ENCODE measurements at places on chromosomes 5 and 9. TPM values are rescaled to one million over a fixed set of nuclear protein-coding genes. Genes with fewer than 3 reads are reported as not detected.

The C6 gene
- total RNA-seq, result 184 TPM

The HSD17B3 gene
- total RNA-seq, result 1.2 TPM

The CARTPT gene
- total RNA-seq, result not detected

The GARIN3 gene
- total RNA-seq, result not detected

The PCDHGA12 gene
- total RNA-seq, result 5.6 TPM

The SCAMP1 gene
- 36.0 TPM for total RNA-seq

The OR13C4 gene
- not detected for total RNA-seq

GRCh38 chr9:114250648-114251047 is 72.2 kb upstream of the ORM1 start:
- no peak for DNase-seq

- peak; percentile 34 for DNase-seq
Measured at GRCh38 chr5:149837680-149838269, 106.8 kb downstream of the PDE6A start.

- no peak for DNase-seq
Measured at GRCh38 chr9:92208693-92209524, 84.6 kb downstream of the IARS1 start.

DNA sequence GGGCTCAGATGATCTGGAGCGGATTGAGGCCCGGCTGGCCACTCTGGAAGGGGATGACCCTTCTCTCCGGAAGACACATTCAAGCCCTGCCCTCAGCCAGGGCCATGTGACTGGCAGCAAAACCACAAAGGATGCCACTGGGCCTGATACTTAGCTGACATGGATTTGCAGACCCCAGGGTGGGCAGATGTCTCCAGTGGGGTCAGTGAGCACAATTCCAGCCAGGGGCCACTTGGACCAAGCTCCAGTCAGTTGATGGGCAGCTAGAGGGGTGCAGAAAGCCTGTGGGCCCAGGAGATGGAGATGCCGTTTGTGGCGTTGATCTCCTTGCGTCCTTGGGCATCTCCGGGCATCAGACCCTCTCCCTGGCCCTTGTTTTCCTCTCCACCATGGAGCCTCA is 46.7 kb downstream of the PSD2 start:
- no peak for DNase-seq

GRCh38 chr9:129253803-129254381 is 75.8 kb upstream of the IER5L start:
- DNase-seq, result peak; percentile 79

- no peak for DNase-seq
Measured at GRCh38 chr5:172533399-172534228, 79.3 kb upstream of the SH3PXD2B start.

GRCh38 chr9:105151686-105151995 is 92.8 kb upstream of the SLC44A1 start:
- DNase-seq, result no peak

- no peak for DNase-seq
Measured at GRCh38 chr9:103991698-103992097, 102.4 kb upstream of the SMC2 start.

GRCh38 chr5:140926443-140927227 is 536 bp downstream of the PCDHAC1 start:
- peak; percentile 60 for DNase-seq

GRCh38 chr9:122325124-122325523 is 45.7 kb upstream of the PTGS1 start:
- DNase-seq, result no peak

GRCh38 chr9:98644011-98644410 is 64.7 kb downstream of the GABBR2 start:
- no peak for DNase-seq

- no peak for DNase-seq
Measured at GRCh38 chr5:6458833-6459232, 10.2 kb downstream of the UBE2QL1 start.

GRCh38 chr9:28735738-28736342 is 1162.6 kb upstream of the C9orf72 start:
- no peak for DNase-seq

DNA sequence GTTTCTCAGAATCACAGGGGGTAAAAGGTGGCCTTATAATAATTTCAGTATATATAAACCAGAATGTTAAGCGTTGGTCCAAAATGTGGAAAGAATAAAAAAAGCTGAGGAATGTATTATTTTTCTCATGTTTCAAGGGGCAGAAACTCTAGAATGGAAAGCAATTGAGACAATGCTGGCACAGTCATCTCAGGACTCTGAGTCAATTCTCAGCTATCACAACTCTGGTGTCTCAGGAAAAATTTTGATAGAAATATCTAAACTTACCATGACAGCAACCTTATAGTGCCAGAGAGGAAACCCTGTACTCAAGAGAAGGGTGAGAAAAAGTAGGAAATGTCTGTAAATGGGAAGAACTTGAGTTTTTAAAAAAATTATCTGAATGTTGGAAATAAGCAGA is 1189.4 kb upstream of the NUDT12 start:
- no peak for DNase-seq

GRCh38 chr9:78618735-78619134 is 321.8 kb downstream of the PSAT1 start:
- DNase-seq, result no peak

GRCh38 chr9:90579181-90579580 is 63.4 kb downstream of the DIRAS2 start:
- DNase-seq, result no peak

GRCh38 chr9:36328798-36329411 is 70.7 kb upstream of the GNE start:
- DNase-seq, result no peak

Measured in heart right ventricle (tissue), 16 donors.